Osteoblast (primary cell): ENCODE measurements at places on chromosomes 11 and 22.

GRCh38 chr11:1839204-1839923 lies 583 bp downstream of the TNNI2 start:
- no peak for DNase-seq

DNA sequence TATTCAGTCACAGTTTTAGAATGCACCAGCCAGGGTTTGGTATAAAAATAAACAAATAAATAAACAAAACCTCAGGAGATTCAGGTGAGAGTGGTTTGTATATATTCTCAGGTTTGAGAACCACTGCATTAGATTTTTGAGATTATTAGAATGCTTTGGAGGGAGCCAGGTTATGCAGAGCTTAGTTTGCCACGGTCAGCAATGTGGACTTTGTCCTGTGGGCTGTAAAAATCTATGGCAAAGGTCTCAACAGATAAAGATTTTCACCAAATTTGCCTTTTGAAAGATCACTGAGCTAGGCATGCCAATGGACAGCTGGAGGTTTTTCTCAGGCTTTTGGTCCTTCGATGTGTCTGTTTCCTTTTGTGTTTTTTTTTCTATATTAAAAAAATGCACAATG lies 650.1 kb upstream of the RAG2 start:
- no peak for DNase-seq

DNA sequence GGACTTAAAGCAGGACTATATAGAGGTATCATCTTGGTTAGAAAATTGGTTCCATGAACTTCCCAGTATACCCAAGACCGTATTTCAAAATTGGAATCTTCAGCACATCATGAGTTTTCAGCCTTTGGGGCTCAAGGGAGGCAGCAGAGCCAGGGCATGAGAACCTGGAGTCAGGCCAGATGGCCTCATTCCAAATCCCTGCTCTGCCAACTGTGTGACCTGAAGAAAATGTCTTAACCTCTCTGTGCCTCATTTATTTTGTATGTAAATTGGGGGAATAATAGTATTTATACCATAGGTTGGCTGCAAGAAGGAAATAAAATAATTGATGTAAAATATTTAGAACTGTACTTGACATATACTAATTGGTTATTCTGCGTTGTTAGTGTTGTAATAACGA lies 987.6 kb downstream of the TBC1D22A start:
- DNase-seq: no peak

GRCh38 chr22:22655452-22656290 lies 11.3 kb downstream of the GGTLC2 start:
- peak; percentile 64 for DNase-seq

DNA sequence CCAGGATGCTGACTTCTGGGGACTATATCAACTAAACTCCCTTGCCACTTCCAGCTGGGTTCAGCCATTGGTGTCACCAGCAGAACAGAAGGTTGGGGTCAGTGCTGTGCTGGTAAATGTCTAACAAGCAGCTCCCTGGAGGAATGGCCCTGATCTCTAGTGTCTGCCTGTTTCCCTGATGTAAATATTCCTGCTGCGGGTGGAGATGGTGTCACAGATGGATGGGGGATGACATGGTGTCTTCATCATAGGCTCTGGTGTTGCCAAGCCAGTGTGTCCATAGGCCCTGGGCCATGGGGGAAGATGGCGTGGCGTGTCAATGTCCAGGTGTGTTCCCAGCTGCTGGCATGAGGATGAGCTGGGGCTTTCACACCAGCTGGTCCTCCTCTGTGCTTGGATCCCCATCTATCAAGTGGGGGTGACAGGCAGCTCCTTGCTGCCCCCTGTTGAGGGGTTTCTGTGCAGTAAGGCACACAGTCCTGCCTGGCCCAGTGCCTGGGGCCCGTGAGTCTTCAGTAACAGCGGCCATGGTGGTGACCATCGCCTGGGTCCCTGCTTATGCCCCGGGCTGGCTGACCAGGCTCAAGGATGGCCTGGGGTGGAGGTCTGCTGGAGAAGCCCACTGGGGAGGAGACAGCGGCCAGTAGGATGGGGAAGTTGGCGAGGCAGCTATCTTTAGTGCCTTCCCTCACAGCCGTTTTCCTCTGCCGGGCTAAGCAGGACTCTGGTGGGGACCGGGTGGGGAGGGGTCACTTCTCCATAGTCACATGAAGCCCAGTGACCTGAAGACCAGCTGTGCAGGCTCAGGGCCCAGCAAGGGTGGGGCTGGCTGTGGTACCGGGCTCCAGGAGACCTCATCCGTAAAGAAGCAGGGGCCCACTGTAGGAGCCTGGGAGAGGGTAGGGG lies 12.7 kb downstream of the RPL3 start:
- peak; percentile 53 for DNase-seq

DNA sequence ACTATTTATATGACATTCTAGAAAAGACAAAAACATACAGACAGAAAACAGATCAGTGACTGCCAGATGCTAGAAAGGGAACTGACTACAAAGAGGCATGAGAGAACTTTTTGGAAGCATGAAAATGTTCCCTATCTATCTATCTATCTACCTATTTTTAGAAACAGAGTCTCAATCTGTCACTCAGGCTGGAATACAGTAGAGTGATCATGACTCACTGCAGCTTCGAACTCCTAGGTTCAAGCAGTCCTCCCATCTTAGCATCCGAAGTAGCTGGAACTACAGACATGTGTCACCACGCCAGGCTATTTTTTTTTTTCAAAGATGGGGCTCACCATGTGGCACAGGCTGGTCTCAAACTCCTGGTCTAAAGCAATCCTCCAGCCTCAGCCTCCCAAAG lies 6.9 kb downstream of the SBF2 start:
- no peak for DNase-seq

- DNase-seq: peak; percentile 96
Observed at GRCh38 chr22:46054091-46055073, 77.4 kb upstream of the WNT7B start.

DNA sequence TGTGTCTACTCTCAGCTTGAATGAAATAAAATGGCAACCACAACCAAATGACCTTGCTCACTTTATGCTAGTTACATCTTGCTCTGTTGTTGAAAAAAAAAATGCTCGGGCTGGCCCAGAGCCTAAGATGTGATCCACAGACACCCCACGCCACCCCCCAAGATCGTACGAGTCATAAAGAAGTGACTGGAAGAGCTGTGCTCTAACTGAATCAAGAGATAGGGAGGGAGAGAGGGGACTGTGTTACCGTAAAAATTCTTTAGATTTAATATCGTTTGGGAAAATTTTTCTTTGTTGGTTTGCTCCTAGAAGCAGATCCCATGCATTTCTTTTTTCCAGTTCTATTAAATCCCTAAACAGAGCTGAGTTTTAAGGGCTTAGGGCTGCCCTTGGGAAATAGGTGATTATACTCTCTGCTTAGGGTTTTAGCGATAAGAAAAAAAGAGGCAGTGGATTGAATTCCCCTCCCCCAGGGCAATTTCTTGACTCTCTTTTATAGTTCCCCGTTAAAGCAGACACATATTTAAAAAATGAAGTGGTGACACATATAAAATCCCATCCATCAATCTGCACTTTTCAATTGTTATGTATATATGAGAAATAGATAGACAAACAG lies 14.5 kb downstream of the MAML2 start:
- DNase-seq: peak; percentile 77
